Central memory CD4-positive, alpha-beta T cell (primary cell): ENCODE measurements at places on chromosomes 5 and 9.

- DNase-seq: peak; percentile 92
Observed at GRCh38 chr9:126719618-126720031, 85.2 kb upstream of the ZBTB43 start.

DNA sequence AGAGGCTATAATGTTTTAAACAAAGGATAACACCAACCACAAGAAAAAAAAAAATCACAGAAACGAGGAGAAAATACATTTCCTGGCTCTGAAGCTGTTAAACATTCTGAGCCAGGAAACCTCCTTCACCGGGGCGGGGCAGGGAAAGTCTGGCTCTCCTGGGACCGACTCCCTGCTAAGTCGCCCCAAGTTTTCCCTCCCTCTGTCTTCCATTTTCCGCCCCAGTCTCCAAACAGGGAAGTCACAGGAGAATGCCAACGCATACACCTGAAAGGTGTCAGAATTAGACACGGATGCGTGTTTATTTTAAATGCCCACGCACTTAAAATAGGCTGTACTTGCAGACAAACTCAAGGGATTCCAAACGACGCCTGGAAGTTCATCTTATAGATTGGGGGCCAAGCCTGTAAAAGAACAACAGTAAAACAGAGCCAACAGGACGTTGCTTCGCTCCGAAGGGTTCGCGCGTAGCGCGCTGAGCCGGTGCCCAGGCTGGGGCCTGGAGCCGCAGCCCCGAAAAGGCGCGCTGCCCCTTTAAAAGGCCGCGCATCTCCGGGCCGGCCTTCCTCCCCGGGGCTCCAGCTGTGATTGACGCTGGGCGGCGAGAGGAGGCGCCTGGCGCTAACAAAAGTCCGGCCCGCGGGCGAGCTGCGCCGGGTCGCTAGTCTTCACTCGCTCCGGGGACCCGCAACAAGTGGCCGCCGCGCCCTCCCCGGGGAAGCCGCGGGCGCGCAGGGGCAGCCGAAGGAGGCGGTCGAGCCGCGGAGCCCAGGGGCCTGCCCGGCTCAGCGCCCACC lies at the start of gene FBXL7:
TSS of gene FBXL7 (plus strand) at position 653 of the 797 bp plus-strand sequence.
- DNase-seq: no peak

DNA sequence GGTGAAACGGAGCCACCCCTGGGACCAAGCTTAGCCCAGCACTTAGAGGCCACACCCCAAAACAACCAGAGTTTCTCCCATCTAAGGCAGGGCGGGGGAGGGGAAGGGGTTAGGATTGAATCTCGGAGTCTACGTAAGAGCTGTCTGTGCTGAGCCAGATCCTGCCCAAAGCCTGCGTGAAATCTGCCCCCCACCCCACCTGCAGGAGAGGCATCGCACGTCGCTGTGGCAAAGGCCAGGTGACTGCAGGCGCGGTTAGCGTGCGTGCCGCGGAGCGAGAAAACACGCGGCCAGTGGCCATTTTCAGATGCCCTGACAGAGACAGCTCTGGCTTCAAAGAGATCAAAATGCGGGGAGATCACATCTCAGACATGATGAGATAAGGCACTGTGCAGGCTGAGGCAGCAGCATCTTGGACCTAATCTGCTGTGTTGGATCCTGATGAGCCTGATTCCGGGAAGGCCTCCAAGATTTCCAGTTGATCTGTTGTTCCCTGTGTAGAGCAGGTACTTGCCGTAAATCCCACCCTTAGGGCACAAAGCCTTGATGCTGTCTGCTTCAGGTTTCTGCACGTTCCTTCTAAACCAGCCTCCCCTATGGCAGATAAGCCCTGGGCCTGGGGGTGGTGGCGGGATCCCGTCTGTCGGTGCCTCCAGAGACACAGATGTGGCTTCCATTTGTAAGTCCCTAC lies 2.5 kb upstream of the QSOX2 start:
- DNase-seq: no peak

GRCh38 chr5:164306662-164307061 lies 801.2 kb downstream of the MAT2B start:
- DNase-seq: no peak

GRCh38 chr9:89002987-89003386 lies 11.7 kb downstream of the S1PR3 start:
- DNase-seq: no peak

DNA sequence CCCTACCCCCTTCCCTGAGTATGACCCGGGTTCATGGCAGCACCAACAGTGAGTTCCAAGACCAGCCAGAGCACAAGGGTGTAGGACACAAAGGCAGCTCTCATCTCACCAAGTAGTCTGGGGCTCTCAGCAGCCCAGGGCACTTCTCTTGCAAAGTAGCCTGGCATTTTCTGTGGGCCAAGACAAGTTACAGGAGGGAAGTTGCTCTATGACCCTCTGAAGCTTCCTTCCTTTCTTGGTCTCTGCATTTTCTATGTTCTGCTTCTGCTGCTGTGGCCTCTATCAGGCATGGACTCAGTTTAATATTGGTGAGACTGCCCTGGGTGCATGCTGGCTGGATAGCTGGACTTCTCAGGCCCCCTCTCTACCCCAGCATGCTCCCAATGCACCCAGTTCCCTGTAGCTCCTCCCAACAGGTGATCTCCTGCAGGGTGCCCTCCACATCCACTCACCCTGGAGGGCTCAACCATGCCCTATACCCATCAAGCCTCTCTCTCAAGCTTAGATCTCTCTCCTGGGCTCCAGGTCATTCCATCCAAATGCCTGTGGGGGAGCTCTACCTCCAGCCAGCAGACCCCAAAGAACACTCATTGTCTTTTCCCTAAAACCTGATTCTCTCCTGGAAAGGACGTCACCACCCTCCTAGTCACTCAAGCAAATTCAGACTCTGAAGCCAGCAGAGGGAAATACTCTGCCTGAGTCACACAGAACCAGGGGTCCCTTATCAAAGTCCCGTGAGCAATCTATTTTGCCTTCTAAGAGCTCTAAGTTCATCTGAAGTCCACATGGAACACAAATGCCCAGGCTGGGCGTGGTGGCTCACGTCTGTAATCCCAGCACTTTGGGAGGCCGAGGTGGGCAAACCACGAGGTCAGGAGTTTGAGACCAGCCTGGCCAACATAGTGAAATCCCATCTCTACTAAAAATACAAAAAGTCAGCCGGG lies 13.8 kb downstream of the TBC1D2 start:
- no peak for DNase-seq
